Subcutaneous adipose tissue (tissue), 4 donors: ENCODE measurements at places on chromosomes 7 and 10. TPM values are rescaled to one million over a fixed set of nuclear protein-coding genes. Genes with fewer than 3 reads are reported as not detected.

The ODAD2 gene
- not detected for total RNA-seq

The ACSM6 gene
- total RNA-seq = not detected

The CNPY1 gene
- not detected for total RNA-seq

The KLF14 gene
- 0.94 TPM for total RNA-seq

The NUTM2B gene
- total RNA-seq = 1.3 TPM
